ENCODE measurements at places on chromosomes 3 and 15. TPM values are rescaled to one million over a fixed set of nuclear protein-coding genes. Genes with fewer than 3 reads are reported as not detected.

Gene P3H2
- 103 TPM for total RNA-seq

Gene IL5RA
- total RNA-seq: 1.1 TPM

Gene RTP1
- not detected for total RNA-seq

Gene GUCA1C
- total RNA-seq: not detected

Gene P2RY14
- total RNA-seq: 2.4 TPM

Gene PLA1A
- total RNA-seq: 6.7 TPM

Gene CSPG5
- total RNA-seq: 0.16 TPM

Gene PRRT3
- total RNA-seq: 3.9 TPM

Gene GOLGA8S
- 0.60 TPM for total RNA-seq

Gene EPHA3
- total RNA-seq: 6.5 TPM

Gene SCAANT1
- total RNA-seq: not detected

Gene EHHADH
- total RNA-seq: 27.9 TPM

Gene COL6A5
- total RNA-seq: 0.41 TPM

Gene GALNT15
- total RNA-seq: 39.9 TPM

Gene PROS1
- 56.2 TPM for total RNA-seq

Gene CATSPER2
- total RNA-seq: 6.5 TPM

Gene STAG1
- 49.9 TPM for total RNA-seq

Gene GRM2
- total RNA-seq: 0.57 TPM

Gene C15orf62
- 1.4 TPM for total RNA-seq

Gene FEZF2
- total RNA-seq: not detected

Gene BRPF1
- total RNA-seq: 22.4 TPM

Gene TMCO5A
- total RNA-seq: not detected

Gene FAM240A
- total RNA-seq: 0.44 TPM

Gene PPM1L
- total RNA-seq: 13.8 TPM

Gene FSIP1
- total RNA-seq: 2.4 TPM

Gene PDE8A
- total RNA-seq: 37.5 TPM

Gene B3GNT5
- total RNA-seq: 9.9 TPM

Gene EPM2AIP1
- 26.5 TPM for total RNA-seq

Gene CHL1
- 109 TPM for total RNA-seq

Gene SELENOS
- total RNA-seq: 66.0 TPM

Gene OSBPL10
- 89.3 TPM for total RNA-seq

Gene SPATA16
- not detected for total RNA-seq

Gene HRG
- 0.35 TPM for total RNA-seq

Gene GOLGA8M
- total RNA-seq: 4.9 TPM

Gene GCNT3
- 14.8 TPM for total RNA-seq

Gene ADAMTS7
- 3.1 TPM for total RNA-seq

Gene ITGB5
- 115 TPM for total RNA-seq

Gene SEC22A
- total RNA-seq: 14.8 TPM

Gene RLBP1
- not detected for total RNA-seq

Gene GPR160
- total RNA-seq: 24.9 TPM

Gene IL12A
- total RNA-seq: 0.22 TPM

Gene MCF2L2
- 1.7 TPM for total RNA-seq

Gene ABHD6
- total RNA-seq: 10.2 TPM

Gene MNS1
- total RNA-seq: 5.6 TPM

Gene SPSB4
- 0.57 TPM for total RNA-seq

Gene GRAMD2A
- 5.4 TPM for total RNA-seq

Gene HESX1
- total RNA-seq: 0.79 TPM

Gene TIMP4
- 7.6 TPM for total RNA-seq

Gene SEMA3F
- total RNA-seq: 39.9 TPM

Gene CEP19
- 1.5 TPM for total RNA-seq

Gene PP2D1
- not detected for total RNA-seq

Gene TRIM59
- 4.8 TPM for total RNA-seq

Measured in kidney (tissue), 22 donors.